Activated CD8-positive, alpha-beta memory T cell treated with anti-CD3 and anti-CD28 coated beads for 48 hours (primary cell): ENCODE measurements at places on chromosomes 2 and 18.

DNA sequence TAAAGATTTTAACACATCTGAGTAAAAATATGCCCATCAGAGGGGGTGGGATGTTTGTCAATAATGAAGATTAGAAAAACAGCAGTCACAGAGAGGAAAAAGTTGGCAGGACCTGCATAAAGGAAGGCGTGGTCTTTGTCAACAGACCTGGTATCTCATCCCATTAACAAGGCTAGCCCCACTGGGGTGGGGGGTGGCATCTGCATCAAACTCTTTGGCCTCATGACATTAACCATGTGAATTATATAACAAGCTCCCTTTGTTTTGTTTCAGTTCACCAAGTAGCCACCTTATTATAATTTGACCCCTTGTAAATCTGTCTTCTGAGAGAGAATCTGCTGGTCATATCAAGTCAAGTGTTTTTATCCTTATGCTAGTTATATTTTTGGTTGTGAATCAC, 28.8 kb downstream of the NEMP2 start:
- no peak for DNase-seq

DNA sequence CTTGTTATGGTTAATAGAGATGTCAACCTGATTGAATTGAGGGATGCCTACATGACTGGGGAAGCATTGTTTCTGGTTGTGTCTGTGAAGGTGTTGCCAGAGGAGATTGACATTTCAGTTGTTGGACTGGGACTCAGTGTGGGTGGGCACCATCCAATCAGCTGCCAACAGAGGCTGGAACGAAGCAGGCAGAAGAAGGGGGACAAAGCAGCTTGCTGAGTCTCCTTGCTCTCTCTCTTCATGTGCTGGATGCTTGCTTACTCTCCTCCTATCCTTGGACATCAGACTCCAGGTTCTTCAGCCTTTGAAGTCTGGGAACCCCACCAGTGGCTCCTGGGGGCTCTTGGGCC, 22.2 kb upstream of the SMAD4 start:
- no peak for DNase-seq

DNA sequence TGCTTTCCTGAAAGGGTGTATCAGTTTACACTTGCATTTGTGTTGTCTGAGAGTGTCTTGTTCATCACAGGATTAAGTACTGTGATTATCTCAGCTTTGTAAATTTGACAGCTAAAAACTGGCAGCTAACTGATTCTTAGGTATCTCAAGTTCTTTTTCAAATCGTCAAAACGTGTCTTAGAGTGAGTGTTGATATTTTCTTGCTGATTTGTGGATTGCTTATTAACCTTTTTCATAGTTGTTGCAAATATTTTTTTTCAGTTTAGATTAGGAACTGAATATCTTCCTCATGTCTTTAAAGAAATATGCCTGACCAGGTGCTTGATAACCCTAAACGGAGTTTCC, 41.9 kb downstream of the LRRFIP1 start:
- no peak for DNase-seq

DNA sequence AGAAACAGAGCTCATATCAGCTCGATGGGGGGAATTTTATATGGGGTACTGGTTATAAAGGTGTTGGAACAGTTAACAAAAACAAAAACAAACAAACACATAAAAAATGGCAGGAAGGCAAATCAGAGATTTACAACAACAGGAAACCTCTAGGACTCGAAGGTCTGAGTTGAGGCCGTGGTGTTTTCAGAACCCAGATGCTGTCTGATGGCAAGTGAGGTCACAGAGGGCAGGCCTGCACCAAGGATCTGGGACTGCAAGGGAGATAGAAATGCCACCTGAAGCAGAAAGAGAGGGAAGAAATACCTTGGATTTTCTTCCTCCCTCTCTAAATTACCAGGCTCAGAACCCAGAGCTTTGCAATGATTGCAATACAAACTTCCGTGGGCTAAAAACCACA, 429.5 kb downstream of the ZNF521 start:
- DNase-seq = no peak

GRCh38 chr18:654601-655000, 2.9 kb upstream of the TYMS start:
- DNase-seq = no peak

DNA sequence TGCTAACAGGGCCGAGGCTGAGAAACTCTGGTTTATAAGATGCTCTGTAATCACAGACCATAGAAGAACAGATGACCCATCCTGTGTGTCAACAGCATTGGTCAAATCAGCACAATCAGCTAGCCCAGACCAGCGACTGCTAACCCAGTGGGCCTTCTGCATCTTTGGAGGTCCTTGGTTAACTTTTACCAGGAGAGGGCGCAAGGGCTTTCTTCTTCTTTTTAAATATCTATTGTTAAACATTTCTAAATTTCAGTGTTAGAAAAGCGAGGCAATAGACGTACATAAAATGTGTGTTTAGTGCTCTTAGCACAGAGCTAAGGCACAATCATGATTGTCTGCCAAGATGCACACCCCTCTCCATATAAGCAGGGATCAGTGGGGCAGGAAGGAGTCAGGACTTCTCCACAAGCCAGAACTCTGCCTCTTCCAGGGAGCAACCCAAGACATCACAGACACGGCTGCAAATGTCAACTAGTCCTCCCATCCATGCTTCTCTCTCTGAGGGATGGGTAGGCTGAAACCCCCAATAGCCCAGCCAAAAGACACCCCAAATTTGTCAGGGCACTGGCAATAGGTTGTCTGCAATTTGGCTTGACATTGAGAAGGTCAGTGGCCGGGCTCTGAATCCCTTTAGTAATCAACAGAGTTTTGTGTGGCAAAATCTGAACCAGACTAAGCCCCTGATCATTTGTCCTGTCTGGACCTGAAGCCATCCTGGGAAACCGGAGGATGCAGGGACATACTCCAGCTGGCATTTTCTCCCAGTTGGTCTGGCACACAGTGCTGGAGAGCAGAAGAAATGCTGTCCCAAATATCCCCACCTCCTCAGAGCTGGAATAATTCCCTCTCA, 188.2 kb downstream of the BCL2 start:
- DNase-seq = no peak

GRCh38 chr2:74383254-74383653, 3.1 kb upstream of the DCTN1 start:
- DNase-seq = no peak

GRCh38 chr18:23226391-23226790, 91.1 kb downstream of the CABLES1 start:
- no peak for DNase-seq

GRCh38 chr2:15348636-15349035, 212.5 kb downstream of the NBAS start:
- no peak for DNase-seq

GRCh38 chr2:88698027-88698413, 6.5 kb downstream of the RPIA start:
- no peak for DNase-seq

- no peak for DNase-seq
These were observed 19.8 kb downstream of the CCT7 start for GRCh38 chr2:73253901-73254300.

DNA sequence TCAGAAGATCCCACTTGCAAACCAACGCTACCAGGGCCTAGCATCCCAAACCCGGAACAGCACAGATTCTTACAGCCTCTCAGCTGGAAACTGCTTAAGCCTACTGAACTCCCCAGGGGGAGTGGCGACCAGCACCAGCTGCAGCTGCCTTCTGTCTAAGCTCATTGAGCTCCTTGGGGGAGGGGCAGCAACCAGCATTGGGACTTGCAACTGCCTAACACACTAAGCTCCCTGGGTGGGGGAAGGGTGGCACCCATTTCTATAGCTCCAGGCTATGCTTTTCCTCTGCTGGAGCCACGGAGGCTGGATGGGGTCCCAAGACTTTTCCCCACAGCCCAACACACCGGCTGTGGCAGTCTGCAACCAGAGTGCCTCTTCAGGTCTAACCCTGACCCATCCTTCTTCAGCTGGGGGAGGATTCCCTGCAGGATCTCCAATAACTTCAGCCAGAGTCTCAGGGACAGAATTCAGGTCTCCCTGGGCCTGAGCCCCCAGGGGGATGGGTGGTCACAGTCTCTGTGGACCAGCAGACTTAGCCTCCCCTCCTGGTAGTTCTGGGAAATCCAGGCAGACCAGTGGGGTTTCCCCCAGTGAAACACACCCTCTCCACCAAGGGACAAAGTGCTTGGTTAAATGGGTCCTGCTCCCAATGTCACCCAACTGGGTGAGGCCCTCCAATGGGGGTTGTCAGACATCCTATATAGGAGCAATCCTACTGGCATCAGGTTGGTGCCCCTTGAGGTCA, 45.9 kb upstream of the ITGA4 start:
- no peak for DNase-seq

DNA sequence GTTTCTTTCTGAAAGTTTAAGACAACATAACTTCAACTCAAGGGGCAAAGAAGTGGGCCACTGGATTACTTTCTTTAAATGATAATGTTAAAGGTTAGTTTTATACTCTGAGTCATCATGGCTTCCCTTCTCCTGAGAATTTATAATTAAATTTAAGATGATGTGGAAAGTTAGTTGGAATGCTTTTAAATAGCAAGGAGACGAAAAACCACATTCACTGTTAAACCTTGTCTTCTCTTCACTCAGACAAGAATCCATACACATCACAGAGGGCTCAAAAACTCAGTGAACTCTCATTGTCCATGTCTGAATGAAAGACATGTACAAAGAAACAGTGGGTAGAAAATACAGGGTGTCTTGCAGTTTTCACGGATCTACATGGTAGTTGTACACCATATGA, 65.6 kb downstream of the COL5A2 start:
- no peak for DNase-seq

- no peak for DNase-seq
These were observed 65.8 kb upstream of the SLC35F5 start for GRCh38 chr2:113822087-113822815.

DNA sequence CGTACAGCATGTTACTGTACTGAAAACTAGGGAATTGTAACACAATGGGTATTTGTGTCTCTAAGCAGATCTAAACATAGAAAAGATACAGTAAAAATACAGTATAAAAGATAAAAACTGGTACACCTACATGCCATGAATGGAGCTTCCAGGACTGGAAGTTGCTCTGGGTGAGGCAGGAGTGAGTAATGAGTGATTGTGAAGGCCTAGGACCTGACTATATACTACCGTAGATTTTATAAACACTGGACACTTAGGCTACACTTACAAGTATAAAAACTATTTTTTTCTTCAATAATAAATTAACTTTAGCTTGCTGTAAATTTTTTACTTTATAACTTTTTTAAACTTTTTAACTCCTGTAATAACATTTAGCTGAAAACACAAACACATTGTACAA, 324.4 kb upstream of the TNP1 start:
- DNase-seq = no peak

DNA sequence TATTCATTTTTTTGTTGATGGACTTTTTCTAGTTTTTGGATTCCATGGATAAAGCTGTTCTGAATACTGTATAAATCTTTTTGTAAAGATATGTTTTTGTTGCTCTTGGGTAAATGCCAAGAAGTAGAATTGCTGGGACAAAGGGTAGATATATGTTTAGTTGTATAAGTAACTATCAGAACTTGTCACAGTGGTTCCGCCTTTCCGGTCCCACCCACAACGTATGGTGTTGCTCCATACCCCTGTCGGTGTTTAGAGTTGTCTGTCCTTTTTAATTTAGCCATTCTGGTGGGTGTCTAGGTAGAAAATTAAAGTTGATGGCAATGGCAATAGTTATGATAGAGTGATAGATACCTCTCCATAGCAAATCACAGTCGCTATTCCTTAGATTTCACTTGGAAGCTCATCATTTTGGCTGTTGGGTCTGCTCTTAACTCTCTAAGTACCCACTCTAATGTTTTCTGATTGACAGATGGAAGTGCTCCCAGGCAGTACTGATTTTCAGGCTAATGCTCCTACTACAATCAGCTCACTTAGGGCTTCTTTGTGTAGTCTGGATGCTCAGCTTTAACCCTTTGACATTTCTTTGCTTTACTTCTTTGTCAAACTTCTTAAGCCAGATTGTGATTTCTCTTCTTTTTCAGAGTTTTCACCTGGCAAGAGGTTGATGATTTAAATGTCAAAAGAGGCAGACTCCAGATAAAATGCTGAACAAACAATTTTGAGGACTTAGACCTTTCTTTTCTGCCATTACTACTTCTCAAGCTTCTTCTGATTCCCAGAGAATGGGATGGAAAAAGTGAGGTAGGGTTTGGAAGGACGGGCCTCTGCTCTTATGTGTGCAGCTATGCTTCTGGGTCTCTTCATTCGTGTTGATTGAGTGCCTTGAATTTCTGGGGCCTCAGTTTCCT, 156.4 kb downstream of the AQP4 start:
- no peak for DNase-seq

- no peak for DNase-seq
These were observed 5.8 kb upstream of the KCMF1 start for GRCh38 chr2:84965192-84965516.

GRCh38 chr18:12296457-12296856, 11.6 kb upstream of the TUBB6 start:
- no peak for DNase-seq

- no peak for DNase-seq
These were observed 55.7 kb downstream of the MEIS1 start for GRCh38 chr2:66490588-66491001.

GRCh38 chr2:240960309-240960970, 38.0 kb upstream of the SNED1 start:
- no peak for DNase-seq

GRCh38 chr2:174703430-174703829, 60.8 kb downstream of the CHRNA1 start:
- no peak for DNase-seq

- DNase-seq = no peak
These were observed 50.3 kb downstream of the SATB2 start for GRCh38 chr2:199407421-199407820.

- DNase-seq = peak; percentile 38
These were observed 39.8 kb upstream of the ADCYAP1 start for GRCh38 chr18:864872-865273.

DNA sequence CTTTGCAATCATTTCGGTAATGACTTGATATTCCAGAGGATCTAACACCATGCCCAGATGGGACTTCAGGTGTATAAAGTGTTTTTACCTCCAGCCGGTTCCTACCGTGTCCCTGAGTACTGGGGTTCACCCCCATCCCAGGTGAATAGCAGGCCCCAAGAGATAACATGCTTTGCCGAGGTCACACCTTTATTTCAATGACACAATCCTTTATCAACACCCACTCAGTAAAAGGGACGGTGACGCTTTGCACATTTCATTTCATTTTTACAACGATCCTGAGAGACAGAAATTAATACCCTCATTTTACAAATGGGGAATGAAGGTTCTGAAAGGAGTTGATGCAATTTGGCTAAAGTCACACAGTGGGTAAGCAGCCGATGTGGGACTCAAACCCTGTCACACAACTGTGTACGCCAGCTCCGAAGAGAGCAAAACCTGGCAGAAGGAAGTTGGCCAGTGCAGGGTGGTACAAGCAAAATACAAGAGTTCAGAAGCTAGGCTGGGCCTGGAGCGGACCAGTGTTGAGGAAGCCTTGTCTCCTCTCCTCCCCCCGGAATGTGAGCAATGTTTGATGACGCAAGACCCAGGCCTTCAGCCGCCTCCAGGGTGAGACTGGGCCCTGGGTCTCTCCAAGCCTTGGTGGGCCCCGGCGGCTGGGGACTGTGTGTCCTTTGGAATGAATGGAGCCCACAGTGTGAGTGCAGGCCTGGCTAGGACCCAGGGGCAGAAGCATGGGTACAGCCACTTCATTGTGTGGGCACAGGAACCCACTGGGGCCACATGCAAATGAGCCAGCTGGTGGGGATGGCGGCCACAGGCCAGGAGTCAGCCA, 139.6 kb upstream of the MYCN start:
- DNase-seq = no peak
